ENCODE measurements at places on chromosomes 12 and 14.

- DNase-seq, result no peak
Observed at GRCh38 chr14:59214702-59215302, 26.3 kb downstream of the DAAM1 start.

- no peak for DNase-seq
Observed at GRCh38 chr12:15355766-15356165, 33.5 kb downstream of the PTPRO start.

GRCh38 chr12:44581642-44582242 is 294.4 kb downstream of the NELL2 start:
- no peak for DNase-seq

DNA sequence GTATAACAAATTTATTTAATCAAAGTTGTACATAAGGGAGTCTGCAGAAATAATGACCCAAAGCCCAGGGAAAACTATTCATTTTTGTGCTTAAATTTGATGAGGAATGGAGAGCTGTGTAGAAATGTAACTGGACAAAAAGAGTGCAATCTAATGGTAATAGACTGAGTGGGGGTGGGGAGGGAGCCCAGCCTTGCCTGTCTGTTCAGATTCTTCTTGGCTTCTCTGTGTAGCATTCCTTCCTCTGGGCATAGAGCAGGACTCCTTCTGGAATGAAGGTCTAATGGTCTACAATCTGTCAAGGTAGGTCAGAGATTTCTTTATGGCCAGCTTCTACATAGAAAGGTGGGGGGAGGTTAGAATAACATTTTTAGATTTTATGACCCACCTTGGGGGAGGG is 126.1 kb downstream of the SYT10 start:
- DNase-seq, result no peak

GRCh38 chr14:94970941-94971730 is 186.2 kb downstream of the DICER1 start:
- no peak for DNase-seq

DNA sequence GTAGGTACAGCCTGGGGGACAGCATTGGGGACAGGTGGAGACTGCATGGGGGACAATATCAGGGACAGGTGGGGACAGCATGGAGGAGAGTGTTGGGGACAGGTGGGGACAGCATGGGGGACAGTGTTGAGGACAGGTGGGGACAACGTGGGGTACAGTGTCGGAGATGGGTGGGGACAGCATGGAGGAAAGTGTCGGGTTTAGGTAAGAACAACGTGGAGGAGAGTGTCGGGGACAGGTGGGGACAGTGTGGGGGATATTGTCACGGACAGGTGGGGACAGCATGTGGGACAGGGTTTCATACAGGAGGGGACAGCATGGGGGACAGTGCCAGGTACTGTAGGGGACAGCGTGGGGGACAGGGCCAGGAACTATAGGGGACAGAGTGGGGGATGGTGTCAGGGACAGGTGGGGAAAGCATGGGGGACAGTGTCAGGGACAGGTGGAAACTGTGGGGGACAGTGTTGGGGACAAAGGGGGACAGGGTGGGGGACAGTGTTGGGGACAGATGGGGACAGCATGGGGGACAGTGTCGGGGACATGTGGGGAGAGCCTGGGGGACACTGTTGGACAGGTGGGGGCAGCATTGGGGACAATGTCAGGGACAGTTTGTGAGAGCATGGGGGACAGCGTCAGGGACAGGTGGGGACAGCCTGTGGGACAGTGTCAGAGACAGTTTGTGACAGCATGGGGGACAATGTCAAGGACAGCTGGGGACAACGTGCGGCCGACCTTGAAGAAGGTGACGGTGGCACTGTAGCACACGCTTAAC is 213.1 kb downstream of the TMEM121 start:
- DNase-seq, result no peak

- no peak for DNase-seq
Observed at GRCh38 chr12:16002880-16003279, 91.7 kb downstream of the DERA start.

- no peak for DNase-seq
Observed at GRCh38 chr12:104438134-104438533, 18.6 kb upstream of the CHST11 start.

GRCh38 chr14:104355101-104356019 is 217.0 kb downstream of the KIF26A start:
- no peak for DNase-seq

DNA sequence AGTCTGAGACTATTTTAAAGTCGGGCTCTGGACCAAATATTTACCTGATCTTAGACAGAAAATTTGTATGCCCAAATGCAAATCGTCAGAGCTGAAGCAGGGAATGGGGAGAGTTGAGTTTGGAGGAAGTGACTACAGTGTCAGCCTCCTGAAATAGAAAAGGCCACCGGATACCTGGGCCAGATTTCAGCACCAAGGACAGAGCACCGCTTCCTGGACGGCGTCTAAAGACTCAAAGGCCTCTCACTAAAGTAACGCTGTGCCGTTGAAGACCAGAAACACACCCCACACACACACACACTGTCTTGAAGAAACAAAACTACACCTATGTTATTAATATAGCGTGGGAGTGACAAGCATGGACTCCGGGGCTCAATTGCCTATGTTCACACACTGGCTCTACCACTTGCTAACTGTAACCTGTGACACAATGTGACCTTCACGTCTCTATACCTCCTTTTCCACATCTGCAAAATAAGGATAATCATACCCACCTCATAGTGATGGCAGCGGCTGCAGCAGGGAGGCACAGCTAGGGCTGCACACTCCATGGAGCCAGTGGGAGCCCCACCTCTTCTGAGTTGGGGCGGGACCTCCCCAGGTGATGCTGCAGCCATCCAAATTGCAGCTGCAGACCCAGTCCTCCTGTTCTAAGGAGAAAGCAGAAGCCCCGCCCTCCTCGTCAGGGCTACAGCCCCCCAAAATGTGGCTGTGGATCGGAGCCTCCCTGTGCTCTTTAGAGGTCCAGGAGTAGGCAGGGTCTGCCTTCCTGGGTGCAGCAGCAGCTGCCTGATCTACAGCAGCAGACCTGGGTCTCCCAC is 35.6 kb downstream of the KRT76 start:
- DNase-seq, result peak; percentile 52

GRCh38 chr12:62604871-62605270 is 138.2 kb downstream of the MON2 start:
- DNase-seq, result peak; percentile 14
